T-helper 17 cell (primary cell): ENCODE measurements at places on chromosomes 4 and X.

- DNase-seq: no peak
Measured at GRCh38 chr4:155009288-155009687, 199.1 kb upstream of the NPY2R start.

GRCh38 chr4:26936284-26937065 is 75.8 kb downstream of the STIM2 start:
- DNase-seq: no peak

GRCh38 chr4:73453701-73454005 is 17.6 kb downstream of the AFP start:
- DNase-seq: no peak

GRCh38 chr4:725391-726234 is 20.0 kb downstream of the PCGF3 start:
- DNase-seq: no peak

DNA sequence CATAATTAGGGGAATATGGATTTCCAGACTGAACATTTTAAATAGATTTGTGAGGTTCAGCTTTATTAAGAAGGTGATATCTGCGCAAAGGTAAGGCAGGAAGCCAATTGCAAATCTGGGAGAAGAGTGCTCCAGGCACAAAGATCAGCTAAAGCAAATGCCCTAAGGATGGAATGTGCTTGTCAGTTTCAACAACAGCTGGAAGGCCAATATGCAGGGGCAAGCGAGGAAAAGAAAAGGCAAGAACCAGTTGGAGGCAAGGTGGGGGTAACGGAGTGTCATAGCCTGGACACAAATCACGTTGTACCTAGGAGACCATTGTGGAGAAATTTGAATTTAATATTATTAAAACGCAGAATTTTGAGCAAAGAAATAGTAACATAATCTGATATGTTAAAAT is 1710.3 kb upstream of the PCDH7 start:
- DNase-seq: no peak

DNA sequence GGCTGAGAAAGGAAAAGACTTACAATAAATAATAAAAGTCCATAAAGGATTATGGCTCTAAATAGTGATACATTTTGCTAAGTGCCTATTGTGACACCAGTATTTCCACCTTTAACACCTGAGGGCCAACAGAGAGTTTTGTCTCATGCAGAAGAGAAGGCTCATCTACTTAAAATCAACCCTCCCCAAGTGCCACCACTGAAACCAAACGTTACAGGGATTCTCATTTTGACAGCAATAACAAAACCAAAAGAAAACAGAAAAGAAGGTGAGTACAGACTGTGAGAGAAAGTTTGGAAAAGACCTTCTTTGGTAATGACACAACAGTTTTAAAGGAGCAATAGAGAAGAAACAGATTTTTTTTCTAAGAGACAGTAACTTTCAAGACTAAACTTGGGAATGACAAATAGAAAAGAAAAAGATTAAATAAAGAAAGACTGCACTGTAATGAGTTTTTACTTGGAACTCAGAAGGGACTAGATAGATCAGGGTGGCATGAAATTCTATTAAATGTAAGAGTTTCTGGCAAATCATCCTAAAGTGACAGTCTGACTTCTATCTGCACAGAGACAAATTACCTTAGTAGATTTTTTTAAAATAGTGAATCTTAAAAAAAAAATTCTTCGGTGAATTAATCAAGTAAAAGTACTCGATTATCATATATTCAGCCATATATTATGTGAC is 109.7 kb downstream of the ZNF827 start:
- DNase-seq: no peak

GRCh38 chr4:26476545-26476944 is 13.7 kb downstream of the CCKAR start:
- no peak for DNase-seq

DNA sequence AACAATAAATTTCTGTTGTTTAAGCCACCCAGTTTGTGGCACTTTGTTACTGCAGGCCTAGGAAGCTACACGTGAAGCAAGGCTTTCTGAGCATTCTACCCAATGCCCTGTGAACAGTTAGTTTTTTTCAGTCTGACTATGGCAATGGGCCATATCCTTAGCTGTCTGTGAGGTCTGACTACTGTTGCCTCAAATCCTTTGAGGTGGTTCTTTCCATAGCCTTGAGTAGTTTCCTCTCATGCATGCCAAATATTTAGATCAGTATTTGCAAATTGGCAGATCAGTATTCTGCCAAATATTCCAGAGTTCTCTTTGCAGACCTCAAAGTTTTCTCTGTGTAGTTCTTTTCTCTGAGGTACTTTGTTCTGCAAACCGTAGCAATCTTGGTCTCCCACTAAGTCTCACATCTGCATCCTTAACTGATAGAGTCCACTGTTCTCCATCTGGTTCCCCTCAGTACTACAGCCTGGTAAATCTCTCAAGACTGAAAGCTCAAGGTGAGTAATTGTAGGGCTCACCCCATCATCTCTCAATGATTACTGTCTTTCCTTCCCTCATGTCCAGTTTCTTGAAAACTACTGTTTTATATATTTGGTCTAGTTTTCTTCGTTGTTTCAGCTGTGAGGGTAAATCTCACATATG is 984.9 kb upstream of the INTU start:
- no peak for DNase-seq

- no peak for DNase-seq
Measured at GRCh38 chrX:13102636-13103035, 58.2 kb upstream of the FAM9C start.

- DNase-seq: no peak
Measured at GRCh38 chr4:7800410-7800809, 139.3 kb downstream of the AFAP1 start.

- no peak for DNase-seq
Measured at GRCh38 chr4:156505341-156505955, 466.2 kb downstream of the PDGFC start.

DNA sequence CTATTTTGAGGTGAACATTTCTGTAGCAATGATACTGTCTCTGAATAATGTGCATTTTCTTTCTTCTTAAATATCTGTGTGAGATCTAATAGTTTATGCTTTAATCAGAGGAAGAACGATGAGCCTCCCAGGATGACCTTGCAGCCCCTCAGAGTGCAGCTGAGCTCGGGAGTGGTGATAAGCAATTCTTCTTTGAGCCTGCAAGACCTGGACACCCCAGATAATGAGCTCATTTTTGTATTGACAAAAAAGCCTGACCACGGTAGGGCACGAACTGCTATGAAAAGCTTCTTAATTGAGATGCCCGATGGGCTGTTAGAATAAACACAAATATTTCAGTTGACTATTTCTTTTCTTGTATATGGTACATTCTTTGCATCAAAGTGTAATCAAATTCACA is 105.0 kb upstream of the ANXA3 start:
- no peak for DNase-seq

GRCh38 chr4:46081248-46081647 is 42.6 kb downstream of the GABRG1 start:
- no peak for DNase-seq

DNA sequence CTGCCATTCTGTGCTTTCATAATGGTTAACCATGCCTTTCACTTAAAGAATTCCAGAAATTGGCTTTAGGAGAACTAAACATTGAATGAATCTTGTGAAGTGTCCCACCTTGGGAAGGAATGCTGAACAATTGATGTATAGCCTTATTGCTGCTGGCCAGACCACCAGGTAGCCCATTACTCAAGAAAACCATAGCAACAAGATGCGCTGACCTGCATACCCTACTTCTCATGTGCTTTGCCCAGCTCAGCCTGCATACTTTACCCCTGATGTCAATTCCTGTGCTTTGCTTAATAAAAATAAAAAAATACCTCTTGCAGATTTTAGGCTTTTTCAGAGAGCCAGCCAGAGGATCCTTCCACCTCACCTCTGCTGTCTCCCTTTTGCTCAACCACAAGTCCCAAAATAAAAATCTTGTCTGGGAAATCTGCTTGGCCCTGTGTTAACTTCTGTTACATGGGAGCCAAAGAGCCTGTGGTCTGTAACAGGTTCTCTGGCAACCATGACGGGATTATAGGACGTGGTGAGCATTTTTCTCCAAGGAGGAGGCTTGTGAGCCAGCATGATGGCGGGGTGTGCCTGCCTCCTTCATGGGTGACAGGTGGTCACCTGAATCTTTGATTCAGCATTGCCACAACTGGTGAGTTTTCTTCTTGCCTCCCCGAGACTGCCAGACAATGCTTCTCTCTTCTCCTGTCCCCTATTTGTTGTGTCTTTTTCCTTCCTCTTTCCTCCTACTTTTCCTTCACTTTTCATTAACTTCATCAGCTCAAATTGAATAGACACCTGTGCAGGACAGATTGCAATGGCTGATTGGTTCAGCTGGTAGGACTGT is 106.8 kb downstream of the ARSJ start:
- DNase-seq: no peak

DNA sequence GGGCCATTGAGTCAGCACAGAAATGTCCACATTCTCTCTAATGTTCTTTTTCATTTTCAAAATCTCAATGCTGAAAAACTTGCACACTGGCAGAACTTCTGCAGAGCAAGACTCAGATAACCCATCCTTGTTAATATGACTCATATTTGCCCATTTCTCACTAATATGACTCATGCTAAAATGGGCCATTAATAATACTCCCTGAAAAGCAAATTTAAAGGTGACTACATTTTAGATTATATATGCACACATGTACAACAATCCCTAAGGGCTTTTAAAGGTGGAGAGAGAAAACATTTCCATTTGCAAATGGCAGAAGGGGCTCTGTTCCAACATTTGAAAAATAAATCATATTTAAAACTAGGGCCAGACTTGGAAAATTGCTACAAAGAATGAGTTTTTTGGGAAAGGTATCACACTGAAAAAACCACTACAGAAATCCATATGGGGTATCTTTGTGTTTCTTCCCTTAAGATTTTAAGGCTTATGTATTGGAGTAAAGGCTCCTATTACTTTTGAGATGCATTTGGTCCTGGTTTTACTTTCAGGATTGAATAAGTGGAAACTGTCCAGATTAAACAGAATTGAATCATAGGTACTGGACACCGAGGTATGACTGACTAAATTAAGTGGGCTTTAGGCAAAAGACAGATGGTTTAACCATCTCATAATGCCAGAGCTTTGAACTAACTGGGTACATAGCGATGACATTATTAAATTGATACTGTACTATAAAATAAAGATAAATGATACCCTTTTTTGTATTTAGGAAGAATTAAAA is 30.0 kb downstream of the TLR2 start:
- DNase-seq: no peak

- DNase-seq: no peak
Measured at GRCh38 chr4:1260418-1261106, 11.6 kb upstream of the CTBP1 start.

- DNase-seq: no peak
Measured at GRCh38 chr4:124184792-124185191, 527.7 kb downstream of the ANKRD50 start.

DNA sequence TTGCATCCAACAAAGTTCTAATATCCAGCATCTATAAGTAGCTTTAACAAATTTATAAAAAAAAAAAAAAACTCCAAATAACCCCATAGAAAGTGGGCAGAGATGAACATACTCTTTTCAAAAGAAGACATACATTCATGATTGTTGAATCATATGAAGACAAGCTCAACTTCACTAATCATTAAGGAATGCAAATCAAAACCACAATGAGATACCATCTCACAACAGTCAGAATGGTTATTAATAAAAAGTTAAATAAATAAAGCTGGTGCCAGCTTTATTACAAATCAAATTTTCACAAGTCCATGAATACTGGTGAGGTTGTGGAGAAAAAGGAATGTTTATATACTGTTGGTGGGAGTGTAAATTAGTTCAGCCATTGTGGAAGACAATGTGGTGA is 592.0 kb downstream of the IQCM start:
- no peak for DNase-seq

DNA sequence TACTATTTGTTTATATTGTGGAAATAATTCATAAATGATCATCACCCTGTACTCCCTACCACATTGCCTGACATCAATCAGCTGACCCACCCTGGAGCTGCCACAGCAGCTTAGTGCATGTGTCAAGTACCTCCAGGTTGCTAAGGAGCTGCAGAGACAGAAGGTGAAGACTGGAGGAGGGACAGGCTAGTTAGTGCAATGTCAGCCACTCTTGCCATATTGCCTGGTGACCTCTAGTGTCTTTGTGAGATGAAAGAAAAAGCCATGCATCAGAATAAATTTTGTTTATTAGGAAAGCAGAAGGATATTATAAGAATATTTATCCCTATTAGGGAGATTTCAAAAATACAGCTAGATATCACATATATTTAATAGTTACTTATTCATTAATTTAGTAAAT is 243.9 kb upstream of the FAT4 start:
- no peak for DNase-seq

GRCh38 chr4:120923207-120923522 is 639 bp upstream of the PRDM5 start:
- DNase-seq: no peak

- no peak for DNase-seq
Measured at GRCh38 chr4:17275836-17276235, 236.1 kb downstream of the QDPR start.

- no peak for DNase-seq
Measured at GRCh38 chr4:181659876-181660275, 583.3 kb upstream of the TENM3 start.

DNA sequence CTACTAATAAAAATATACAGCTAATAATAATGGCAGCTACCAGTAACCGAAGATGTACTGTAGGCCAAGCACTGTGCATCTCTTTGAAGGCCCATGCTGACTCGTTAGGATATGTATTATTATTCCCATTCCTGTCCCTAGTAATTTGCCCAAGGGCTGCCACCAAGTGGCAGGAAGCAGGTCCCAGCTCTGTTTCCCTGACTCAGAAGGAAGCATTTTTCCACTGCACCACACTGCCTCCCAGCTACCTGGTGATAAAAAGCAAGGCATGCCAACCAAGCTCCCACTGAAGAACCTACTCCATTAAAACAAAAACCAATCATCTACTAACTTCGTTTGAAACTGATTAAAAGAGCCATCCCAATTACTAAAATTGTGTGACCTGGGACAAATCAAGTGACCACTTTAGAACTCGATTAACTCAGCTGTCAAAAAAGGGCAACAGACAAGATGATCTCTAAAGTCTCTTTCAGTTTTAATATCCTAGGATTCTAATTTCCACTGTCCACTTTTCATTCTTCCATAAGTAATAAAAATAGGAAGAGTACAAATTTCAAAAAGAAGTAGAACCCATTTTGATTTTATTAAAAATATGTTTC is 24.3 kb upstream of the PGM2 start:
- DNase-seq: no peak

GRCh38 chr4:142523111-142523510 is 323.0 kb downstream of the INPP4B start:
- no peak for DNase-seq
